ENCODE measurements at places on chromosomes 1 and 21.

GRCh38 chr1:211487082-211487481 is 4.9 kb downstream of the RD3 start:
- no peak for DNase-seq

DNA sequence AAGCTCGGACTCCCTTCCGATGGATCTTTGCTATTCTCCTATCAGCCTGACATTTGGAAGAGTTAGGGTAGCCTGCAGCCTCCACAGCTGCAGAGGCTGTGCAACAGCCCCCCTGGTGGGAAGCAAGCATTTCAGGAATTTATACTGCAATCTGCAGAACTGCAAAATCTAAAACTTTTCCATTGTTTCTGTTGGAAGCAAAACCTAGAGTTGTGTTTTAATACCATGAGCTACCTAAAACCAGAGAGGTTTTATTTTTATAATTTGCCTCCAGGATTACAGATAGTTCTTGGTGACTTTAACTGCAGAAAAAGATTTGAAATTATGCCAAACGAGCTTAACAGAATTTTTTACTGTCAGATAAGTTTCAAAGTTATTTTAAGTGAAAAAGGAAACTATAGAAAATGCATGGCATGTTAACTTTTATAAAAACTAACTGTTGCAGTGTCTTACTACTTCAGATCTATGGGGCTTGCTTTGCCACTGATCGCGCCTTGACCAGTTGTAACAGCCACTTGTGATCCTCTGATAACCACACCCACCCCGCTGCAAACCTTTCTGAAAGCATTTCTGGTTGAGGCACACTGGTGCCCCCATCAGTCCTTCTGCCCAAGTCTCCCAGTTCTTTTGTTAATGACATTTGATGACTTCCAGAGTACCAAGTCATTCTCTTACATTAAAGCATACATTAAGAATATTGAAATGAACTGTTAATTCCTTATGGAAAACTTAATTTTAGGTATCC is 64.8 kb downstream of the PRDM2 start:
- DNase-seq = no peak

DNA sequence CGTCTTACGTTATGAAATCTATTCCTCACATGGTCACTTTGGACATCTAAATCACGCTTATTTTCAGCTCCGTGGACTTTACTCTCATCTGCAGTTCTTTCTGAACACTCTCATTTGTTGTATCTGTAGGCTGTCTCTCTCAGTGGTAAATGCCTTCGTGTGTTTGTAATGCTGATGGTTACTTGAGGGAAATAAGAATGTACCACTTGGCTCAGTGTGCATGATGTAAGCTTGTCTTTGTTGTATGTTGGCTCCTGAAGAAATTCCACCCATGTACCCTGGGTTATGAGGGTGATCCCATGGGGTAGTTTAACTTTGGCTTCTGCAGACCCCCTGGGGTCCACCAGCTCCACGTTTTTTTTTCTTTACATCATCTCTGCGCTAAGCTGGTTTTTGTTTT is 378.4 kb downstream of the SETD4 start:
- no peak for DNase-seq

DNA sequence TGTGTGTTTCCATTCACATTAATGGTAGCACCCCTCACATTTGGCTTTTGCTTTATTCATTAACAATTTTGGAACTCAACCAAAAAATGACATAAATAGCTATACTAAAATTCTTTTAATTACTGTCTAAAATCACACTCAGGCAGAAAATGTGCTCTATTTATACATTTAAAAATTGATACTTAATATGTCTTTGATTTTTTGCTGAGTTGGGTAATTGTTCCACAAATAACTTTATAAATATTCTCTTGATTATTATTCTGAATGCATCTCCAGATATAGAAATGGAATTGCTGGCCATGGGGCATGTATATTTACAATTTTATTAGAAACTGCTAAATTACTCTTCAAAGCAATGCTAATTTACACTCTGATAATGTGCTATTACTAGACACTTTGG is 658.7 kb upstream of the CHRM3 start:
- no peak for DNase-seq
